ENCODE measurements at places on chromosomes 2 and 18.

DNA sequence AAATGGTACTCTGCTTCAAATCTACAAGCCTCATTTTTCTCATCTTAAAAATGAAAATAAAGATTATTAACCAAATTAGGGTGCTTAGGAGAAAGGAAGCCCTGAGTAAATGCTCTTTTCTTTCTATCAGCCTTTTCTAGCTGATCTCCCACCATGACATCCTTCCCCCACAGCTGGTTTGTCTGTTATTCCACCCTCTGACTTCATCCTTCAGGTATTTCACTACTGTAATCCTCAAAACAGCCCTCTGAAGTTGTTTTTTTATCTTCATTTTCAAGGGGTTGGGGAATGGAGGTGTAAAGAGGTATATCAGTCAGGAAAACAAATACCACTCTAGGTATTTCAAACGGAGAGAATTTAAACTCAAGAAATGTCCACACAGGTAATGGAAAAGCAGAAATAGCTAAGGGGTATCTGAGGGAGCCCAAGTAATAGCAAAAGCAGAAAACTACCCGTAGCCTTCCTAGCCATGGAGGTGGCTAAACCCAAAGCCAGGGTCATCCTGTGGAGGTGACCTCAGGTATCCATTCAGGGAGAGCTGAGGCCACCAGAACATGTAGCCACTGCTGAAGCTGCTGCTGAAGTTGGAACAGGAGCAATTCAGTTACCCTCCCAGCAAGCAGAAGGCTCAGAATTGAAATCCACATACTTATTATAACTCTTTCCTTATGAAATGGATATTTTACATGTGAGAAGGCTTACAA is 990.9 kb upstream of the ACVR2A start:
- DNase-seq: no peak

DNA sequence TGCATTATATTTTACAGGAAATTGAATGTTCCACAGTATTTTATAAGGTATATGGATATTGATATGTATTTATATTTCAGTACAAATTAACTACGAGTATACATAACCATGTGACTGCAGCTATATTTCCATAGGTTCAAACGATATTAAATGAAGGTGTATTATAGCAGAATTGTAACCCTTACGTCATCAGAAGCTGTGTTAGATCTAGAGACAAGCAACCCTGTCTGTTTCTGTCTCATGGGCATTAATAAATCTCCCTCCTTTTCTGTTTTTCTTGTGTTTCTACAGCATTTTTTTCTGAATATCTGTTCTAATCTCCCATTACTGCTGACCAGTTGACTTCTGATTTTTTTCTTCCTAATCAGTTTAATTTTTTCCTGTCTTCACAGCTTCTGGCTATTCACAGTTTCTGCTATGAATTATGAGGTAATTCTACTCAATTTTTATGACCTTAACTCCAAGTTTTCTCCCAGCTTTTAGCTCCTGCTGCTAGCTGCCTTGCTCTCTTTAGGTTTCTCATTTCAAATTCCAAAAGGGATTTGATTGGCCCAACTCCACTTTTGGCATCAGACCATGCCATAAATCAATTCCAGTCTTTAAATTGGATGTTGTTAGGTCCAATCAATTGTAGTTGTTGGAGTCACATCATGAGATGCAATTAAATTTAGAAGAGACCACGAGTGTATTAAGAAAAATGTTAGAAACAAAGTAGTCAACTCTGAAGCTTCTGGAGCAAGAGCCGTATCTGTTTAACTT is 277.5 kb upstream of the ZSWIM2 start:
- no peak for DNase-seq

GRCh38 chr18:63322206-63322605 is 2.6 kb upstream of the BCL2 start:
- no peak for DNase-seq

- DNase-seq: no peak
Observed at GRCh38 chr2:121075006-121075551, 209.9 kb downstream of the TFCP2L1 start.

DNA sequence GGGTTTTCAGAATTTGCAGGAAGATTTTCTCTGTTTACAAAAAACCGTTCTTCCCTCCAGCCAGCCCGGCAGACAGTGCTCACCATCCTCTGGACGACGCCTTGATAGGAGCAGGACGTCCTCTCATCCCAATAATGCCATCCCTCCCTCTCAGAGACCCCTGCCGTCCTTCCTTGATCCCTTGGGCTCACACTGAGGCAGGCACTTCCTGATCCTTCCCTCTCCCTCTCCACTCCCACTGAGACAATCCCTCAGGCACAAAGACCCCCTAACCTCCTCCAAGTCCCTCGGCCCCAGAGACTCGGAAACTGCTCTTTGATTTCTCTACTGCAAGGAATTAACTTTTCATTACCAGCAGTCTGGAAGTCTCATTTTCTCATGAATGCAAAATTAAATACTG is 42.5 kb downstream of the PAX3 start:
- DNase-seq: no peak

GRCh38 chr2:152005607-152006006 is 93.2 kb downstream of the CACNB4 start:
- DNase-seq: no peak

DNA sequence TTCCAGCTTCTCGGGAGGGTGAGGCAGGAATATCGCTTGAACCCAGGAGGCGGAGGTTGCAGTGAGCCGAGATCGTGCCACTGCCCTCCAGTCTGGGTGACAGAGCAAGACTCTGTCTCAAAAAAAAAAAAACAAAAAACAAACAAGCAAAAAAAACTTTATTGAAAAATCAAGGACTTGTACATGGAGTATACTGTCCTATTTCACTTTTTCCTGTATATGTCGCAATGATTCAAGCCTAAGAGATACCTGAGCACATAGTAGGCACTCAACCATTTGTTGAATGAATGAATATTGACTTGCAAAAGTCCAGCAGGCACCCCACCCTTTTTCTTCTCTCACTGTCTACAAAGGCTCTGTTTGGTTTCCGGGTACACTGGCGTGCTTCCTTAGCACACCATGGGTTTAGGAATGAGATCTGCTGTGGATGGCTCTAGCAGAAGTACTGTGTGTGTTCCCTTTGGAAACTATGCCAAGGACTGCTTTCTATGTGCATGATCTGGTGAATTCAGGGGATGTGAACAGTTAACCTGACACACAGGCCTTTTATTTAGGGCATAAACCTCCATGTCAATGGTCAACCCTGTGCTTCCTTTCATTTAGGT is 6.1 kb downstream of the APCDD1 start:
- no peak for DNase-seq
